ENCODE measurements at places on chromosomes 6 and 20.

DNA sequence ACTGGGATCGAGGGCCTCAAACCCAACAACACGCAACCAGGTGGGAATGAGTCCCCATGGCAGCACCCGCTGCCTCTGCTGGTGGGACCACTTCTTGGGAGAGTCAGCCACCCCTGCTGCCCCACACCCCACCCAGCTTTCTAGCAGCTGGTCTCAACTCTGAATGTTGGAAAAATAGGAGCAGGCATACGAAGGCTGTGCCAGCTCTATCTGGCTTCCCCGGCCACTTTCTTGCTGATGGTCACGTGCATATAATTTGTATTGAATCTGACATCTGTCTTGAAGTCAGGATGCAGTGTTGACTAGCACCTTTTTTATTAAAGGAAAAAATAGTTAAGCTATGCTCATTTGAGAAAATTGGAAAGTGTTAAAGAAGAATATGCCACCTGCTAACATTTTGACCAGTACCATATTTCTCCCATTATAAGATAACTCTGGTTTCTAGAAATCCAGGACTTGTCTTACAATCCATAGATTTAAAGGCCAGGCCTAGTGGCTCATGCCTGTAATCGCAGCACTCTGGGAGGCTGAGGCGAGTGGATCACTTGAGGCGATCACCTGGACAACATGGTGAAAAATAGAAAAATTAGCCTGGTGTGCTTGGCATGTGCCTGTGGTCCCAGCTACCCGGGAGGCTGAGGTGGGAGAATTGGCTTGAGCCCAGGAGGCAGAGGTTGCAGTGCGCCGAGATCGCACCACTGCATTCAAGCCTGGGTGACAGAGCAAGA lies 26.9 kb upstream of the MAPRE1 start:
- no peak for DNase-seq

- no peak for DNase-seq
These were observed 24.3 kb downstream of the ARHGAP18 start for GRCh38 chr6:129685662-129686031.

DNA sequence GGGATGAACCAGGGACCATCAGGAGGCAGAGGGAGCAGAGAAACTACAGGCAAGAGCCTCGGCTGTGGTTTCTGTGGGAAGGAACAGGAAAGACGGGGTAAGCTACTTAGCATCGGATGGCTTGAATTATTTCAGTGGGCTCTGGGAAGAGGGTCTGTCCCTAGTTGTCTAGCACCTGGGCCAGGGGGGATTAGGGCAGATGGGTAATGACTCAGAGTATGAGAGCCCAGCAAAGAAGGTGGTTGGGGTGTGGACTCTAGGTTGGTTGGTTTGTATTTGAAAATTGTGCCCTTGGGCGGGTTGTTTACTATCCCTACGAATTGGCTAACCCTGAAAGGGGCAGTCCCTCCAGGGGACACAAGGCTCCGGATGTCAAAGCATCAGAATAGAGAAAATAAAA lies 148.5 kb upstream of the TAB2 start:
- DNase-seq = no peak

DNA sequence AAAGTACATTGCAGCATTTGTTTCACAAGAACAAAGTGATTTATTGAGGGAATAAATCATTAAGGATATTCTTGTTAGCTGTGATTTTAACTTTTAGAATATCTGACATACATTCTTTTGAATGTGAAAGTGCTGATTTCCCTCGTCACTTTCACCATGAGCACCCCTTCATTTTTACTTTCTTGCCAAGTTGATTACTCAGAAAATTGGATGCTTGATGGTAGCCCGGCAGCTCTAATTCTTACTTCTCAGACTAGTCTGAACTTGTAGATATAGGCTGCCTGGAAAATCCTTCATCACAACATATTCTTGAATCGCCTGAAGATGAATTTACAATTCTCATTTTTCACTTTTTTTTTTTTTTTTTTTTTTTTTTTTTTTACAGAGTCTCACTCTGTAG lies 147.1 kb upstream of the SMLR1 start:
- no peak for DNase-seq

DNA sequence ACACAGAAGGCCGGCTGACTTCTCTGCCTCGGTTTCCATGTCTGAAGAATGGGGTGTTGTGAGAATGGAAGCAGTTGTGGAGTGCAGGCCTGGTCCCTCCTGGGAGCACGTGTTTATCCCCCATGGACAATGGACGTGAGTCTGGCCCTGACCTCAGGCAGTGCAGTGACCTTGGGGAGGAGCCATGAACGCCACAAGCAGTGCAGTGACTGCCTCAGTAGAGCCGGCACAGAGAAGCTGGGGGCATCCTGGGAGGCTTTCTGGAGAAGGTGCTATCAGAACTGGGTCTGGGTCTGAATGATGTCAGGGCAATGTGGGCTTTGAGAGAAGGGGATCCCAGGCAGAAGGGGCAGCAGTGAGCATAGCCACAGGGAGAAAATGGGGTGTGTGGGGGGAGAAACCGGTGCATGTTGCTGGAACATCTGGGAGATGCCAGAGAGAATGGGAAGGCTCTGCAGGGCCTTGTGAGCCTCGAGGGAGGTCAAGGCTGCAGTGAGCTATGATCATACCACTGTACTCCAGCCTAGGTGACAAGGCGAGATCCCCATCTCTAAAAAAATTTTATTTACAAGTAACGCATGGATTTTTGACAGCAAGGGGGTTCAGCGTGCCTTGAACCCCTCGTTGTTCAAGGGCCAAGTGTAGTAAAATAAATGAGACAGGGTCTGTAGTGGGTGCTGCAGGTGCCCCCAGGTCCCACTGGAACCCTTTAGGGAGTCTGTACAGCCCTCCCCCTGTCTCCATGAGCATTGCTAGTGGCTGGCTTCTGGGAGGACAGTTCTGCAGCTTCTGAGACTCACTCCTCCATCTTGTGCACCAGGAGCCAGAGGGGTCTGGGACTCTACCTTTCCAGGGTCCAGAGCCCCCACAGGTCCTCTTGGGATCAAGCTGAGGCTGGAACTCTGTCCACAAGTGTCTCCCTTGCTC lies 27.0 kb upstream of the ZBP1 start:
- DNase-seq = no peak

DNA sequence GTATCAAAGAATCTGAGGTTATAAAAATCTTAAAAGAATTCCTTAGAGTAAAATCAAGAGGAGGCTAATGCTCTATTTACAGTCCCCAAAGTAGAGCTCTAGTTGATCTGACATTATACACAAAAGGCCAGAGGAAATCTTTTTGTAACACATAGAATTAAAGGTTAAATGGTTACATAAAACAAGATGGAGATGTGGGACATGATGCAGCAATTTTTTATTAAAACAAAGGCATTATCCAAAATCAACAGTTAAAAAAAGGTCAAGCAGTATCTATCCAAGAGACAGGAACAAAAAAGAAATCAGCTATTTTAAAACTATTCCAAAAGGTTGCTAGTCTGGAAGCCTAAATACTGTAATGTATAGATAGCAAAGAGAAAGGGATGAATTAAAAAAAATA lies 20.4 kb downstream of the ELOVL5 start:
- DNase-seq = no peak

GRCh38 chr6:119138906-119139541 lies 60.6 kb upstream of the FAM184A start:
- DNase-seq = no peak

DNA sequence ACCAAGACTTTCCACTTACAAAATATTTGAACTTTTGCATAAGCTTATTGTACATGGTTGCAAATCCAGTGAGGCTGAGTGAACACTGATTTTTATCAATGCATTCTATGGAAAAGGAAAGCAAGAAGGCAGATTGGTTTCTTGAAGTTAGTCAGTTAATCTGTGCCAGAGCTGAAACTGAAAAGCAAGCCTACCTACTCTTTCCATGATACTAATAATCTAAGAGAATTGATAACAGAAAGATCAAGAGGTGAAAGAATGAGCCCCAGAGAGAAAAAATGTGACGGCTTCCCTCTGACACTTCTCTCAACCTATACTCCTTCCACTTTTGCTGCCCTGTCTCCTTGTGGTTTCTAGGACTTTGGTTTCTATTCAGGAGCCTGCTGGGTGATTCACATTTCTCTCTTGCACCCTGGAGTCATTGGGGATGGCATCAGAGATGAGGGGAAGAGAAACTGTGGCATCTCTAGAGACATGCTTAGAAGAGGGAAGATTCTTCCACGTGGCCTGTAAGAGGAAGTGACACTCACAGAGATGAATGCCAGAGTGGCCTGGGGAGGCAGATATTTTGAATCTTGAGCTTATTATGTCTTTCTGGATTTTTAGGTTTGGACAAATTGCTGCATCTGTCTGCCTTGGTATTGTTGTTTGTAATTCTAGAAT lies 158.6 kb upstream of the RIMS1 start:
- no peak for DNase-seq

GRCh38 chr6:81895511-81896185 lies 143.2 kb upstream of the TENT5A start:
- DNase-seq = no peak

DNA sequence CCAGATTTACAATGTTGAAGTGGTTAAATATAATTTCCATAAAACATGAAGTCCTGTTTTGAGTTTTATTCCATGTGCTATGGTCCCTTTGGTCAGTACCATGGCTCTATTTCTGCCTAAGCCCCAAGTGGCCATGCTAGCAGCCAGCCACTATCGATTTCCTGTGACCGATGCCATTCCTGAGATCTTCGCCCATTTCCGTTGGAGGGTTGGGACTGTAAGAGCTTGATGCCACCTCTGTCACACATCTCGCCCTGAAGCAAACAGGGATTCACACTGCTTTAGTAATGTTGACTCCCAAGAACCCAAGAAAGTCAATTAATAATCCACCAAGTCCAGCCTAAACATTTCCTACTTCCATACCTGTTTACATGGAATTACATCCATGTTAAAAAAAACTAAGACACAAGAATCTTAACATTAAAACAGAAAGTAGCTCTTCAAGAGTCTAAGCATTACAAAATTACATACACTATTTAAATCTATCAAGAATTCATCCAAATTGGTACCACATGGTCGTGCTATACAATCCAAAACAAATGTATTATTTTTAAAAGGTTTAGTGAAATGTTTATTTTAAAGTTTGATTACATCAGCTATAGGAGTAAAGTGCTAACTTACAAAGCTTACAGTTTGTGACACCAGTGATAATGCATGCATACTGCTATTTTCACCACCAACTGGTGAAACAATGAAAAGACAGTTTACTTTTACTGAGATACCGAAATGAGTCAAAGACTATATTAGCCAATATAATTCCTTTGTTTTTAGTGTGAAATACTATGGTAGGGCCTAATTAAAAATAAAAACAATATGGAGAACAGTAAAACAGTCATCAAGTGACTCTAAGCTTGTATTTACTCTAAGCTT lies 2.5 kb downstream of the RBM39 start:
- DNase-seq = no peak

GRCh38 chr20:54197621-54198604 lies 10.0 kb upstream of the PFDN4 start:
- DNase-seq = no peak

DNA sequence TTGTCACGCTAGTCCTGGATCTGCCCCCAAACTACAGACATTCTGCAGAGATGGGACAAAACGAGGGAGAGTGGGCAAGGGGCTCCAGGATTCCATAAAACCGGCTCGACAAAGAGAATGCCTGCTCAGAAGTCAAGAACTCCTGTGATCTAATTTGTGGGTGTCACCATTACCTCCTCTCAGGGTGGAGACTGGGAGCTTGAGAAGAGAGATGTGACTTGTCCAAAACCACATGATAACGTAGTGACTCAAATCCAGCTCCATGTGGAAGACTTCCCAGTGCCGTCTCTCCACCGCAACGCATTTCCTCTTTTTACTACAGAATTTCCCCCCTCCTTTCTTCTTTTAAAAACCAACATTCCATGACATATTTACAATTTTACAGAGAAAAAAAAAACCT lies 44.3 kb downstream of the TRERF1 start:
- DNase-seq = no peak

GRCh38 chr6:79084693-79085092 lies 6.6 kb upstream of the PHIP start:
- no peak for DNase-seq
